ENCODE measurements at places on chromosomes 13 and 19.

DNA sequence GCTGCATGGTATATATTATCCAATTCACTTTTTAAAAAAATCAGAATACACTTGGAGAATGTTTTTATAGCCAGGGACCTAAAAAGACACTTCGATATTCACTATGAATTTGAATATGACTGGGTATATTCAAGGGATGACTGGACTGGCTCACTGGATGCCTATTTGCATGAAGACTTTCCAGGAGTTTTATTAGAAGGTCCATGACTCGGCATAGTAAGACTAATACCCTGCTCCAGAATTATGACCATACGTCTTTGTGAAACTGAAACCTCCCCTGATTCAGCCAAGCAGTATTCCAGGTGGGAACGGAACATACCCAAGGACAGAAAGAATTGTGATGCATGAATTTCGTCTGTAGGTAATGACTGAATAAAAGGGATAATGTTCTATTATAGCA lies 3.9 kb upstream of the FAM216B start:
- no peak for DNase-seq

DNA sequence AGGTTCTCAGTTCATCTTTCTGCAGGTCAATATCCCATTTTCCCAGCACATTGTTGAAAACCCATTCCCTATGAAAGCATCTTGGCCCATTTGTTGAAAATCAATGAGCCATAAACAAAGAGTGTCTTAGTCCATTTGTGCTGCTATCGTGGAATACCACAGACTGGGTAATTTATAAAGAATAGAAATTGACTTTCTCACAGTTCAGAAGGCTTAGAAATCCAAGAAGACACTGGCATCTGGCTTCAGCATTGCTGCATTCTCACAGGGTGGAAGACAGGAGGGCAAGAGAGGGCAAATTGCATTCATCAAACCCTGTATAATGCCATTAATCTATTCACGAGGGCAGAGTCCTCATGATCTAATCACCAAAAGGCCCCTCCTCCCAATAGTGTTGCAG lies 34.1 kb downstream of the ZNF823 start:
- no peak for DNase-seq

DNA sequence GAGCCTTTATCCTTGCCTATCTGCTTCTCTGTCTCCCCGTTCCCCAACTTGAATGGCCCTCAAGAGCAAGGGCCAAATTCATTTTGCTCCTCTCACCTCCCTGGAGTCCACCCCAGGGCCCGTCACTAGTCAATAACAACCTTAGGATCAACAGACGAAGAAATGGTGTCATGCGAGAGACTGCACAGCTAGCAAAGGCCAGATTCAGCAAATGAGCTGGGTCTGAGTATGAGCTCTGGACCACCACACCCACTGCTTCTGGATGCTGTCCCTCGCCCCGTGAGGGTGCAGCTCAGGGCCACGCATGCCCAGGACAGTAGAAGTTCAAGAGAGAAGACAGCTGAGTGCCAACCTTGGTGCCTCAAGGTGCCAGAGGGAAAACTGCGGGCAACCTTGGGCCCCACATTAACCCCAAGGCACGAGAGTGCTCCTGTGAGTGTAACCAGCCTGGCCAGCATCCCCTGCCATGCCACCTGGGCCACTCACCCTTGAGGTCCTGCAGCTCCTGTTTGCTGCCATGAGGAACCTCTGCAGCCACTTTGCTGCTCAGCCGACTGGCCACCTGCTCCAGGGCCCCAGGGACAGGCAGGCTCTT lies 11.8 kb upstream of the AKAP8L start:
- no peak for DNase-seq

DNA sequence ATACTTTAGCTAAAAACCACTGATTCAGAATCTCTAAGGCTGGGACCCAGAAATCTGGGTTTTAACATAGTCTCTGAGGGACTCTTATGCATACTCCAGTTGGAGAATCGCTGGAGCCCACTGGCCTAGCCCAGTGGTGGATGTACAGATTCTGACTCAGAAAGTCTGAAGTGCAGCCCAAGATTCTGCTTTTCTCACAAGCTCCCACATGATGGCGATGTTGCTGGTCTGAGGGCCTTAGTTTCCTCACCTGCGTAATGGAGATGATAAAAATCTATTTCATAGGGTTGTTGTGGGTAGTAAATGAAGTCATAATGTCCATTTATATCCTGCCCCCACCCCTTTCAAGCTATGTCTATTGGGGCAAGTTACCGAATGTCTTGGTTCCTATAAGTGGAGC lies 7.7 kb upstream of the CDADC1 start:
- peak; percentile 14 for DNase-seq

DNA sequence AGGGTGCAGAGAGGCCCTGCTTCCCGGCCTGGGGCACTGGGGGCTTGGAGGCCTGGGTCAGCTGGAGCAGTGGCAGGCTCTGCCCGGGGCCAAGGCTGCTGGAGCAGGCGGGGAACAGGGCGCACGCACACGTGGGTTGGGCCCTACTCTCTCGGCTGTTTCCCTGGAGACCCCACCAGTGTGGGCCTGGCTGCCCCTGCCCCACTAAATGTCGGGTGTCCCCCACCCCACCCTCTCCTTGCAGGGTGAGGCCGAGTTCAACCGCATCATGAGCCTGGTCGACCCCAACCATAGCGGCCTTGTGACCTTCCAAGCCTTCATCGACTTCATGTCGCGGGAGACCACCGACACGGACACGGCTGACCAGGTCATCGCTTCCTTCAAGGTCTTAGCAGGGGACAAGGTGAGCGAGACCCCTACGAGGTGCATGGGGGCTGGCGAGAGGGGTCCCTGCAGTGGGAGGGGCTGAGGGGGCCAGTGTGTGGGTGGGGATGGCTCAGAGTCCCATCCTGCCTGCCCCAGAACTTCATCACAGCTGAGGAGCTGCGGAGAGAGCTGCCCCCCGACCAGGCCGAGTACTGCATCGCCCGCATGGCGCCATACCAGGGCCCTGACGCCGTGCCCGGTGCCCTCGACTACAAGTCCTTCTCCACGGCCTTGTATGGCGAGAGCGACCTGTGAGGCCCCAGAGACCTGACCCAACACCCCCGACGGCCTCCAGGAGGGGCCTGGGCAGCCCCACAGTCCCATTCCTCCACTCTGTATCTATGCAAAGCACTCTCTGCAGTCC lies 15.3 kb downstream of the CAPN12 start:
- DNase-seq = no peak

GRCh38 chr19:55147545-55148251 lies 1.3 kb downstream of the TNNT1 start:
- DNase-seq = no peak

DNA sequence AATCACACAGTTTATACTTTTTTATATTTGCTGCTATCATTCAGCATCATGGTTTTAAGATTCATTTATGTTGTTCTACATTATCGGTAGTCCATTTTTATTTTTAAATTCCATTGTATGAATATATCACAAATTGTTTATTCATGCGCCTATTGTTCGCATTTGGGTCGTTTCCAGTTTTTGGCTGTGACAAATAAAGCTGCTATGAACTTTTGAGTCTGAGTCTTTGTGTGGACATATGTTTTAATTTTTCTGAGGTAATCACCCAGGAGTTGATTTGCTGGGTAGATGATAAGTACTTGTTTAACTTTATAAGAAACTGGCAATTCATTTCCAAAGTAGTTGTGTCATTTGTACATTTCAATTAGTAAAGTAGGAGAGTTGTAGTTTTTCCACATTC lies 74.2 kb upstream of the CSNK1A1L start:
- DNase-seq = no peak

- DNase-seq = no peak
Observed at GRCh38 chr13:73742982-73743381, 391.2 kb downstream of the KLF12 start.

GRCh38 chr13:63636316-63636993 lies 2220.8 kb upstream of the PCDH20 start:
- peak; percentile 5 for DNase-seq

DNA sequence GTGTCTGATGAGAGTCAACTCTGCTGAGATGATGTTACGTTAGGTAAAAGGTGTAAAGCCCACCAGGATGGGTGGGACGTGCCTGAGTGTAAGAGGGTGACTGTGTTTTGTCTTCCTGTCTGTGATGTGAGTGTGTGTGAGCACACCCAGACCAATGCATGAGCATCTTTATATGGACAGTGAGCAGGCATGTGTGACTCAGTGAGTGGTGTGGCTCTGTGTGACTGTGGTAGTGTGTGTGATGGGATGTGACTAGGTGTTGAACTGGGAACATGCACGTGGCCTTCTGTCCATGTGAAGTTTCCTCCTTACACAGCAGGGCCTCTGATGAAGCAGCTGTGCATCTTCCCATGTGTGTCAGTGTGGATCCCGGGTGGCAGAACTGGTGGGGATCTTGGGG lies 17.8 kb upstream of the LGALS16 start:
- DNase-seq = no peak

- DNase-seq = no peak
Observed at GRCh38 chr13:31042049-31042448, 109.6 kb downstream of the TEX26 start.

DNA sequence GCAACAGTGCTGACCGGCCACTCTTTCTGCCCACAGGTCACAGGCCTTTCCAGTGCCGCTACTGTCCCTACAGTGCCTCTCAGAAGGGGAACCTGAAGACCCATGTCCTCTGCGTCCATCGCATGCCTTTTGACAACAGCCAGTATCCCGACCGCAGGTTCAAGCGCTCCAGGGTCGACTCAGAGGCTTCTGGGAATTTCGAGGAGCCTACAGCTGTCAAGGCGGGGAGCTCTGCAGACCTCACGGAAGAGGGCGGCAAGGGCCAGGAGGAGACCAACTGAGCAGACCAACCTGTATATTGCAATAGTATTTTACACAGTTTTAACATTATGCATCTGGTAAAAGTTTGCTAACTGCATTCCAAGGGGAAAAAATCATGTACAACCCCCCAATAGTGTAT lies 338.5 kb downstream of the ZNF536 start:
- no peak for DNase-seq

DNA sequence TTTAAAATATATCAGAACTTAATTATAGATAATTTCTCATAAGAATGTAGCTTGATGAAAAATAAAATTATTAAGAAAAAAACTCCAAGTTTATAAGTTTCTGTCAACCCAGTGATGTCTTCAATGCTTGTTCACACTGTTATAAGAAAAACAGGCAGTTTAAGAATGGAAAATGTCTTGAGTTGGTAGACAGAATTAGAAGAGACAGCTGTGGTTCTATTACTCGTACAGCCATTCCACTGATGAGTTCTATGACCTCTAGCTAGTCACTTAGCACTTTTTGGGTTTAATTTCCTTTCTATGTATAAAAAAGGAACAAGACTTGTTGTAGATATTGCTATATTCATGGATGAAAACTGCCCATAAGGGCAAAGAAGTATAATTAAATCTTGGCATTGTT lies 1013.1 kb upstream of the ATXN8OS start:
- no peak for DNase-seq

DNA sequence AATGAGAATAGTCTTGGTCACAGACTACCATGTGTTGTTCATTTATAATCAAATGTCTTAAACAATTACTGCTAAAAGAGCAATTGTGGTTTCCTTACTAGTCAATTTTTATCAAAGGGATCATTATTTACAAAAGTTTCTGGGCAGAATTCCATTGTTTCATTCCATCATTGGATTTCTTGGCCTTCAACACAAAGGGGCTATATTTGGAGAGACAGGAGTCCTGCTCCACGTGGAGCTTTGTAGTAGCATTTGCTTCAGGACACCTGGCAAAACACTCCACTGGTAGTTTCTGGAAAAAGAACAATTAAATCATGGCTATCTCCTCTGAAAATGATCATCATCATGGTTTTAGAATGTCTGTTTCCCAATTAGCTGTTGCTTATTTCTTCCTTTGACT lies 22.3 kb upstream of the STARD13 start:
- DNase-seq = no peak

DNA sequence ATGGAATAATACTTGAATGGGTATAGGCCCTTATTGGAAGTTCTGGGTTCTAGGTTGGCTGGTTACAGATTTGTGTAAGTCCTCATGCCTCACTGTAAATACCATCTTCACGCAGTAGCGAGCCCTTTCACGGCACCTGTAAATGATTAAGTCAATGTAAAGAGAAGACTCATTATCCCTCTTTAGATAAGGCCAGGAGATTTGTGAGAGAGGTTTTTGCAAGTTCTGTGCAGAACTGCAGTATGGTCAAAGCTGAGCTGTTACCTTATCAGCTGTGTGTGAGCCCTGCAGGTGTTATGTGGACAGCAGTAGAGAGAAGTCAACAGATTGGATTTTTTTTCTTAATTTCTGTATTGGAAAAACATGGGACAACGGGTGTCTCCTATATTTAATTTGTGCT lies 141.6 kb downstream of the SHISA2 start:
- no peak for DNase-seq

DNA sequence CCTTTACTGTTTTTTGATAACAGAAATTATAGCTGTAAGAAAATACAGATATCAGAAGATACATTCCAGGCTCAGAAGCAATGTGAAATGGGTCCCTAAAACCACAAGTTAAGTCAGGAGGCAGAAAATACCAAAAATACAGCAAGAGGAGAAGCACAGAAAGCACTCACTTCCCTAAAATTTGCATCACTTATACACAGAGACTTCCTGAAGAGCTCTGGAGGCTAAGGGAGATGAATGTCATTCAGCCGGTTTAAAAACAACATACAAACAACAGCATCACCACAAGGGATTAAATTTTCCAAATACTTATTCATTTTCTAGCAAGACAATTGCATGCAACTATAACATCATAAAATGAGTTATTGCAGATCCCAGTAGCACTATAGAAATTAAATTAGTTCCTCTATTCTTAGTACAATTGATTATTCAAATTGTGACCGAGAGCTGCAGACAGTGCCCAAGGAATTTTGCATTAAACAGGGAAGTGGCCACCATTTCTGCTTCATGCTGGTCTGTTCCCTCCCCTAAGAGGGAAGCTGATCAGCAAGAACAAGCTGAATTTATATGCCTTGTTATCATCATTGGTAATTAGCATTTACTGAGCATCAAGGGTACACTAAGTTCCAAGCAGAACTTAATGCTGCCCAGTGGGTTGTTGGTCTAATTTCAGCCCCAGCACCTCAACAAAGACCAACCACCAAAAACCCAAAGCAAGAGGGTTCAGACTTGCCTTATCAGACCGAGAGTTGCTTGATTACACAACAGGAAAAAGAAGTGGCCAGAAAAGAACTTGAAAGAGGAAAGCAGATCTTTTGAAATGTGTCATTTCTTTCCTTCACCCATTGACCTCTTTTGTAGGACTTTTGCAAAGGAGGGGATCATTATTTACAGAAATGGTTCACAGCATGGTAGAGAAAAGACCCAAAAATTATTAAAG lies 140.7 kb downstream of the KCTD12 start:
- DNase-seq = no peak

- no peak for DNase-seq
Observed at GRCh38 chr13:100361504-100361903, 227.1 kb downstream of the GGACT start.

Measured in endothelial cell (in vitro differentiated cells).